ENCODE measurements at places on chromosomes 4 and X.

GRCh38 chrX:128739539-128739938, 687.3 kb upstream of the ACTRT1 start:
- no peak for DNase-seq

- DNase-seq: no peak
Measured at GRCh38 chr4:145189981-145190380, 9.6 kb upstream of the OTUD4 start.

DNA sequence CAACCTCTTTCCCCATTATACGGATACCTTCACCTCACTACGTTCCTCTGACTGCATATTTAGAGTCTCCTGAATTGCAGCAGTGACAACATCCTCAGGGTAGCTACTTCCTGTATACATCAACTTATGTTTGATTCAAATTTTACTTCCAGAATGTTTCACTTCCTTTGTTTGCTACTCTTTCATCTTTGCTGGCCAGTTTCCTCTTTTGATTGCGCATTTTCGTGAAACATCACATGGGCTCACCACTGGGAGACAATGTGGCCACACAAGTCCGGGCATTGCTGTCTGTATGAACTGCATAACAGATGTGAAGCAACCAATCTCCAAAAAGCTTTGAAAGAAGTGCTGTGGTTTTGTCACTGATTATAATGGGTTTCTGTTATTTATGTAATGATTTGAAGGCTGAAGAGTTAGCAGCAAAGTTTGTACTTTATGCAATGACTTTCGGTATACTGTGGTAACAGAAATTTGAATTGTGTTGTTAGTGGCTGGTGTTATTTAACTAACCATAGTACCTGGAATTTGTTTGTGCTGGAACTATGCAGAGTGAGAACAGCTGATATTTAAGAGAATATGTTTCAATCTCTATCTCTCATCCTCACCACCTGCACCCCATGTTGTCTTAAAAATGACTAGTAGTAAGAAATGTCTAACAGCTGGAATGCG, 7.4 kb downstream of the SNCA start:
- DNase-seq: no peak

DNA sequence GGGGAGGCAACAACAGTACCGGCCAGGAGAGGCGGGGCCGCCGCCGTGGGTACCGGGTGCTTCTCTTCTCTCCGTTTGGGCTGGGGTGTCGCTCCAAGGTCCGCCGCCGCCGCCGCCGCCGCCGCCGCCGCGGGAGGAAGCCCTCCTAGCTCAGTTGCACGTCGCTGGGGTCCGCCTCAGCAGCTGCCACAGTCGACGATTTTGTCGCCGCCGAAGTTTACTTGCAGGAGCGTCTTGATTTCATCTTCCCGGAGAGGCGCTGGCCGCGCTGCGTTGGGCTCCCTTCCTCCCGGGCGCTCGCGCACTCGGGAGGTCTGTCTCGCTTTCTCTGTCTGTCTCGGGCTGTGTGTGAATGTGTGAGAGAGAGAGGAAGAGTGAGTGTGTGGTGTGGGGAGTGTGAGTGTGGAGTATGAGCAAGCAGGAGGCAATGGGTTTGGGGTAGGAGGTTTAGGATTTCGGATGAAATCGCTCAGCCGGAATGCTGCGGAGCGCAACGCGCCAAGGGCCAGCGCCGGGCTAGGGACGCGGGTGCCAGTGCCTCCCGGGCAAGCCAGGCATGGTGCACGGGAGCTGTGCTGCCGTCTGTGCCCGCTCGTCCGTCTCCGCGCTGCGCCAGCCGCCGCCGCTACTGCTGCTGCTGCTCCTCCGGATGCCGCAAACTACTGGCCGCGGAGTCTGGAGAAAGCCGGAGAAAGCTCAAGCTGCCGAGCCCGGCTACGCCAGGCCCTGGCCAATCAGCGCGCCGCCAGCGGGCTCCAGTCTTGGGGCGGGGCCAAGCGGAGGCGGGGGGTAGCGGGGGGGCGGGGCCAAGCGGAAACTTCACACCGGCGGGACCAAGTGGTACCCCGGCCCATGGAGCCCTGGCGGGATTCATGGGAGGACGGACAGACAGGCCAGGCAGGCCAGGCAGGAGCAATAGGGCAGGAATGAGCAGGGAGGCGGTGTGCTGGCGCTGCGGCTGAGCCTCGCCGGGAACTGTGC, at the start of gene PCDH19:
PCDH19 (minus strand) TSS at position 664 of the 981 bp plus-strand sequence. CDS start 1,676 bp downstream, outside the sequence.
- no peak for DNase-seq

DNA sequence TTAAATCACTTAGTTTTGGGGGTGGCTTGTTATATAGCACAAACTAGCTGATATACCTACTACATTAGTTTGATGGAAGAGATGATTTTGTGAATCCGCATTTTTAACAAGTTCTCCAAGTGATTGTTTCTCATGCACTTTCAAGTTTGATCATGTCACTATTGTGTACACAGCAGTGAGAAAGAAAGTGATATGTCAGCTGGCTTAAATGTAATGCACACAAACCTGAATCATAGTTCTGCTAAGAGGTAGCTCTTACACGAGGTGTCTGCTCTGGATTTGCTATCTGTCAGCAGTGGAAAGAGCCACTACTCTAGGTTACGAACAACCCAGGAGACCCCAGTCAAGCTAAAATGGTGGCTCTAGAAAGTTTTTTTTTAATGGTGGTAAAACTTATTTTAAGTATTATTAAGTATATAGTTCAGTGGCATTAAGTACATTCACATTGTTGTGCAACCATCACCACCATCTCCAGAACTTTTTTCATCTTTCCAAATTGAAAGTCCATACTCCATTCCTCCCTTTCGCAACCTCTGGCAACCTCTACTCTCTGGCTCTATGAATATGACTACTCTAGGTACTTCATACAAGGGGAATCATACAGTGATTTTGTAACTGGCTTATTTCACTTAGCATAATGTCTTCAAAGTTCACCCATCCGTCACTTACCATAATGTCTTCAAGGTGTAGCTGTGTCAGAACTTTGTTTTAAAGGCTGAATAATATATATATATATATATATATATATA, 147.3 kb downstream of the HS6ST2 start:
- DNase-seq: no peak

DNA sequence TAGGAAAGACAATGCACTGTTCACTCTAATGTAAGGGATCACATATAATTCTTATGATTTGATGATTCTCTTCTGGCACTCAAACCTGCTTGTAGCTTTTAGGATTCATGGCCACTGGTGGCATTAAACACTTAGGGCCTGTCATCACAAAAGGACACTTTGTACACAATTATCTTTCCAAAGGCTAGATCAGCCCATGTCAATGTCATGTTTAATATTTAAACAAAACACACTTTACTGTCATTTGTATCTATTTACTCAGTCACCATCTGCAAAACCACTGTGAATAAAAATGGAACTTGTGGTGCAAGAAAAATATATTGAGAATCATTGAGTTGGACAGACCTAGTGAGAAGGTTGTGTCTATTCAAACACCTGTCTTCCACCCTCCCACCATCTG, 83.6 kb upstream of the TTC29 start:
- DNase-seq: no peak

DNA sequence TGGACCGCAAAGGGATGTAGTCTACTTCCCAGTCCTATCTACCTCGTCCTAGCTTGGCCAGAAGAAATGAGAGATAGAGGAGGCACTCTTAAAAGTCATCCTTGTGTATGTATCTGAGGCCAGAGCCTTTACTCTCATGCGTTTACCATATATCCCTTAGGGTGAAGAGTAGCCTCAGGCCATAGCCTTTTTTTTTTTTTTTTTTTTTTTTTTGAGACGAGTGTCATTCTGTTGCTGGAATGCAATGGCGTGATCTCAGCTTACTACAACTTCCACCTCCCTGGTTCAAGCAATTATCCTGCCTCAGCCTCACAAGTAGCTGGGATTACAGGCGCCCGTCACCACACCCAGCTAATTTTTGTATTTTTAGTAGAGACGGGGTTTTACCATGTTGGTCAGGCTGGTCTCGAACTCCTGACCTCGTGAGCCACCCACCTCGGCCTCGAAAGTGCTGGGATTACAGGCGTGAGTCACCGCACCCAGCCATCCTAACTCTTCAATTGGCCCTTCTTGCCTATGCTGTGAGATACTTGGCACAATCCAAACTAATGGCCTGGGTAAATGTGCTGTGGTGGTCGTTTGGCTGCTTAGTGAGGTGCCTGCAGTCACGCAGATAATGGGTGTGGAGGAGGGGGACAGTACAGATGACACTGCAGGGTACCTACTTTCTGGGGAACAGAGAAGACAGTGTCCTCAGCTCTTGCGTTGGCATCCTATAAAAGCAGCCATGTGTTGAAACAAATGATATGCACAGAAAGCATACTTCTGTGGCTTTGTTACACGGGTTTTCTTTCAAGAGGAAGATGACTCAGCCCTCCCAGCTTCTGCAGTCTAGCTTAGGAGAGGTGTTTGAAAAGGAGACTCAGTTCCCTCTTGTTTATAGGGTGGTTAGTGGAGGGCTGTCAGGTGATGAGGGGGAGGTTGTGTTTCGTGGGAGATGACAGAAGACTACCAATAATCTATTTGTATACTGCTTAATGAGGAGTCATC, 10.4 kb upstream of the DGAT2L6 start:
- no peak for DNase-seq

DNA sequence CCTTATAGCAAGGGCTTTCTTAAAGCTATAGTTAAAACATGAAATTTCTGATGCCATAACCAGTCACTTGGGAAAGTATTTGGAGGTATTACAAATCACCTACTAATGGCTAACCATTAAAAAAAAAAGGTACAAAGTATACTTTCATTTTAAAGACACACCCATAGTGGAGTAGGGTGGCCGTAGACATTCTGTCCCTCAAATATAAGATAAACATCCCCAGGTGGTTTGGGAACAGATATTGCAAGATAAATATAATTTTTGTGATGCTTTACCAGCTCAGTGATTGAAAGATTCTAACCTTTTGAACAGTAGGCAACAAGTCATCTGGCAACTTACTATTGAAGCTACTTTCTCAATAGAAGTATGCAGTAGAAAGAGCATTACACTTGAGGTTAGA, 6.2 kb upstream of the FAT1 start:
- no peak for DNase-seq

GRCh38 chr4:16952462-16952871, 54.0 kb upstream of the LDB2 start:
- no peak for DNase-seq

DNA sequence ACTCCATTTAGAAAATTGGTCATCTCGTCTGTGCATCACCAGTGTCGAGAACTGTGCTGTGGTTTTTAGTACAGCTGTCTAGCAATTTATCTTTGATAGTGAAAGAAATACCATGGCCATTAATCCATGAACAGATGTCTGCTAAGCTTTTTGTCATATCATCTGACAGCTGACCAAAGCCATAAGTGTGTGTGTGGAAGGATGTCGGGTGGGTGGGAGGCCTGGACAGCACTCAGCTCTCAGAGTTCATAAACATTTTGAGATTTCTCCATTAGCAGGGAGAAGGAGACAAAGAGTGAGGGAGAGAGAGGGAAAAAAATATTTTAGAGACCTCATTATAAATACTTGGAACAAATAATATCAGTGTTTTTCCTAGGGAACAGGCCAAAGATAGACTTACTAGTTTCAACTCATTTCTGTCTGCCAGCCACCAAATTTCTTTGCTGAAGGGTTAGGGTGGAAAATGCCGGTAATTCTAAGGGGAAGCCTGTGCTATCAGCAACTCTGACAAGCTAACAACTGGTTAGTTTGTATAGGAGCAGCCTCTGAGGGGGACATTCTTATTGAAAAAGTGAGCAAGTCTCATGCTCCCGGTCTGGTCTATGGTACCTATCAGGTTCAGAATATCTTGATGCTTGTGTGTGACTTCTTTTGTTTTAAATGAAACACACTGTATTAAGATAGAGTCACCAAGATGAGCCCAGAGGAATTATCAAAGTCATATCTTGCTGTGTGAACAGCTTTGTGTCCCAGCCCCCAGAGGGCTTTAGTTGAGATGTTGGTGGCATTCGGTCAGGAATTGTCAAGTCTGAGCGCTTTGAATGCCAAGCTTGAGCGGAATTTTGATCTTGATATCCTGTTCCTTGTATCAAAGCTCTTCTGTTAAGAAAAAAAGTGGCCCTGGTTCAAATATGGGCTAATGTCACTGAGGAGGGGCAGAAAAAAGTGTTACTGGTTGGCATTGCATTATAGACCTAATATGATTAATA, 41.9 kb upstream of the PDLIM3 start:
- no peak for DNase-seq

DNA sequence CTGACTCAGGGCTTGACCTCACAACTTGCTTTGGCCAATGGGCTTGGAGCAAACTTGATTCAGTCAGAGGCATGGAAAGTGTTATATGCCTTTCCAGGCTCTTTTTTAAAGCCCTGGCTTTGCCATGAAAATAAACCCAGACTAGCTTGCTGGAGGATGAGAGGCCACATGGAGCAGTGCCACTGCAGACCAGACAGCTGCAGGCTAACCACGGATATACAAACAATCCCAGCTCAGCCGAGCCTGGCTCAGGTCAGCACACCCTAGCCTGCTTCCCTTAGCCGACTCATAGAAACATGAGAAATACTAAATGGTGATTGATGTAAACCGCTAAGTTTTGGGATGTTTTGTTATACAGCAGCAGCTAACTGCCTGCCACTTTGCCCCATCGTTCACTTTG, 345.1 kb downstream of the ARHGAP10 start:
- no peak for DNase-seq

GRCh38 chr4:60930866-60931265, 269.3 kb upstream of the ADGRL3 start:
- DNase-seq: no peak

DNA sequence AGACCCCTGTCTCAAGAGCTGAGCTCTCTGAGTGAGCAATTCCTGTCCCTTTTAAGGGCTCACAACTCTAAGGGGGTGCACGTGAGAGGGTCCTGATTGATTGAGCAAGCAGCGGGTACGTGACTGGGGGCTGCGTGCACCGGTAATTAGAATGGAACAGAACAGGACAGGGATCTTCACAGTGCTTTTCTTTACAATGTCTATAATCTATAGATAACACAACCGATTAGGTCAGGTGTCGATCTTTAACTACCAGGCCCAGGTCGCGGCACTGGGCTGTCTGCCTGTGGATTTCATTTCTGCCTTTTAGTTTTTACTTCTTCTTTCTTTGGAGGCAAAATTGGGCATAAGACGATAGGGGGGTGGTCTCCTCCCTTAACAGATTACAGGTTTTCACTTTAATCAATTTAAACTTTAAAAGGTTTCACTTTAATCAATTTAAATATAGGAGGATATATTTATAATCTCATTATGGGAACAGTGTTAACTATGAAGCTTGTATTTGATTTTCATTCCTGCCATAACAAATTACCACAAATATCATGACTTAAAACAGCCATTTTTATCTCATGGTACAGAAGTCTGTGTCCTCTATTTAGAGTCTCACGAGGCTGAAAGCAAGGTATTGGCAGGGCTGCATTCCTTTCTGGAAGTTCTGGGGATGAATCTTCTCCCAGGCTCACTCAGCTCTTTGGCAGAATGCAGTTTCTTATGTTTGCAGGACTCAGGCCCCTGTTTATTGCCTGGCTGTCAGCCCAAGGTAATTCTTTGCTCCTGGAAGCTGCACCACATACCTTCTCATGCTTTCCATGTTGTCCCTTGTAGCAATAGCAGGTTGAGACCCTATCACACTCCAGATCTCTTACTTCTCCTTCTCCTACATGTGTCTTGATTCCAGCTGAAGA, 5.2 kb downstream of the SPATA4 start:
- DNase-seq: no peak
